ENCODE measurements at places on chromosomes 6 and 20.

GRCh38 chr6:156543431-156543830 lies 233.7 kb upstream of the ARID1B start:
- no peak for DNase-seq

DNA sequence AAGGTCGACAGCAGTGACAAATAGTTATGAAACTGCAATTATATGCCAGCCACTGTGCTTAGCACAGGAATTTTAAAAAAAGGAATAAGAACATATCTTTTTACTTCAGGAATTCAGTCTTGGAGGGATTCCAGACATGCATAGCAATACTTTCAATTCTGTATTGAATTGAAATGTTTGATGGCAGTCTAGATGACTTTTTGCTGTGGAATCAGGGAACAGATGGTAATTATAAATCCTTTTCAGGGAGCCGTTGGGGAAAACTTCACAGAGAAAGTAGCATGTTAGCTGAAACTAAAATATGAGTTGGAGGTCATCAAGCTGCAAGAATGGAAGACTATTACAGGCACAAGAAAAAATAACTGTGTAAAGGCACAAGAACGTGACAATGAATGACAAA lies 74.8 kb downstream of the IMPG1 start:
- DNase-seq, result no peak

DNA sequence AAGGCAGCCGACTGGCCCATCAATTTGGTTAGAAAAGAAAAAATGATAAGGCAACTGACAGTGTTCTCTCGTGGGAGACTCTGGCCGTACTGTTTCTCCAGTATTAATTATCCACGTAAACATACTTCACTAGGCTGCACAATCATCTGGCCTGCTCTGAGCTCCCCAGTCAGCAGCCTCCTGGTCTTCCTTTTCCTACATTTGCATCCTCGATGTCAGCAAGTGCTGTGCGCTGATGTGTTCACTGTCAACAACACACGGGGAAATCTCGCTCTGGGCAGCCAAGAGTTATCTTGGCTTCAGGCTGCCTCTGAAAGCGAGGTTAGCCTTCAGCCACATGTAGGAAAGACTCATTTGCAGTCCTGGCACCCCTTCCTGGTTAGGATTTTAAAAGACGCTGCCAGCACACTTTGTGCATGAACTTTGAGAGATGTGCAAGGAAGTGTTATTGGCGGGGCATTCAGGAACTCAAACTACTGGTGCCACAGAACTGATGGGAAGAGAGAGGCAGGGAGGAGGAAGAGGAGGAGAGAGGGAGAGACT lies 460.5 kb upstream of the ARID1B start:
- no peak for DNase-seq

DNA sequence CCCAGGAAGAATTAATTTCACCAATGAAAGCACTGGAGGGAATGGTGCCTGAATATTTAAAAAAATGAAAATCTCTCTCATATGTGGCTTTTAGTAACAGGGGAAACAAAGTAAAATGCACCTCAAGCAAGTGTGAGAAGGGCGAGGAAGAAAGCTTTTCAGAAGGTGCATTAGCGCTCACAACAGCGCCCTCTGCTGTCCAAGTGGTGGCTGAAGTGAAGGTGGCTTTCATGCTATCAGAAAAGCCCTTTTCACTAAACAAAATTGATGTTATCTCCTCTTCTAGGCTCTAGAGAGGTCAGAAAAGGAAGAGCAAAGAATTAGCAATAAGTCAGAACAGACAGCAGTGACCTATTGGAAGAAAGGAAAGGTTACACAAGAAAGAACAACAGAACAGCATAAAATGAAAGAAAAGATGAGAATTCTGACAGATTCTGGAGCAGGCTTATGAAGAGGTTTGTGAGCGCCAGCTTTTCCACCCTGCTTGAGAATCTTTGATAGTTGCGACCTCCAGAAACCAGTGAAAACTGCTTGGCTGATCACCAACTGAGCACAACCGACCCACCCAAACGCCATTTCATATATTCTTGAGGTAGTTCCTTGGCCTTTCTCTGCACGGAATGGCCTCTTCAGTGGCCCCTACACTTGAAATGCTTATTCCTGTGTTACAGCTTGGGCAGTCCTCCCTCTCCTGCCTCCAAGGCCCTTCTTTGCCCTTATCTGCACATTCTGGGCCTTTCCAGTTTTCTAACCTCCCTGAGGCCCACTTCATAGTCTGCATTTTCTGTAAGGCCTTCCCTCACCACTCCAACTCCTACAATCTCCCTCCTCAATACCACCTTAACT lies 45.3 kb downstream of the SMLR1 start:
- peak; percentile 39 for DNase-seq

- DNase-seq, result peak; percentile 93
Measured at GRCh38 chr6:2989332-2990247, 10.1 kb upstream of the NQO2 start.

- DNase-seq, result no peak
Measured at GRCh38 chr6:54074578-54075195, 36.6 kb upstream of the MLIP start.

DNA sequence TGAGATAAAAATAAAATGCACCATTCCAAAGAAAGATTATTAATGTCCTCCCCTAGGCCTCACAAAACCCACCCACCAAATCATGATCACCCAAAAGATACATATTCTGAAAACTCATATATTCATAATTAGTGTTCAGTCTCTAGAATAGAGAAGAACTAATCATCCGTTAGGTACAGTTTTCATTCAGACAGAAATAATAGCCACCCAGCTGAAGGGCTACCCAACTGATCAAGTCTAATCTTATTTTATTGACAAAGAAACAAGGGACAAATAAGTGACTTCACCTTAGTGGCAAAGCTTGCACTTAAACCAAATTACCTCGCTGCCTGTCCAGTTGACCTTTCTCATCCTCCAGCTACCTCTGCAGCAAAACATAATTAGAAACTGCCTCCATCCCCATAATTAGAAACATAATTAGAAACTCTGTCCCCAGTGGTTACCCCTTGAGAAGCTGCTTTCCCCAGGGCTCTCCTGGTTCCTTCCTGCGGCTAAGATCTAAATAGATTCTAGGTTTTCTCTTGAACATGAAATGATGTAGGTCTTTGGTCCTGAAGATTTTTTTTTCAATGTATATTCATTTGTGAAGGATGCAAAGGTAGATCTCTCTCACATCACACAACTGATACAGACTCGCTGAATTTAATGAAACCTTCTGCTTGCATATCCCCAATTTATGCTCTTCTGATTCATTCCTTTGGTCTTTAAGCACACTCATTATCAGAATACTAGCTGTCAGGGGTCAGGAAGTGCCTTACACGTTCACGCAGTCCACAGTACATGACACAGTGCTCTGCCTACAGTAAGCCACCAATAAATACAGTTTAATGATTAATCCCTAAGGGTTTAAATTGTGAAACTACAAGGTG lies 46.3 kb downstream of the HBS1L start:
- DNase-seq, result no peak

DNA sequence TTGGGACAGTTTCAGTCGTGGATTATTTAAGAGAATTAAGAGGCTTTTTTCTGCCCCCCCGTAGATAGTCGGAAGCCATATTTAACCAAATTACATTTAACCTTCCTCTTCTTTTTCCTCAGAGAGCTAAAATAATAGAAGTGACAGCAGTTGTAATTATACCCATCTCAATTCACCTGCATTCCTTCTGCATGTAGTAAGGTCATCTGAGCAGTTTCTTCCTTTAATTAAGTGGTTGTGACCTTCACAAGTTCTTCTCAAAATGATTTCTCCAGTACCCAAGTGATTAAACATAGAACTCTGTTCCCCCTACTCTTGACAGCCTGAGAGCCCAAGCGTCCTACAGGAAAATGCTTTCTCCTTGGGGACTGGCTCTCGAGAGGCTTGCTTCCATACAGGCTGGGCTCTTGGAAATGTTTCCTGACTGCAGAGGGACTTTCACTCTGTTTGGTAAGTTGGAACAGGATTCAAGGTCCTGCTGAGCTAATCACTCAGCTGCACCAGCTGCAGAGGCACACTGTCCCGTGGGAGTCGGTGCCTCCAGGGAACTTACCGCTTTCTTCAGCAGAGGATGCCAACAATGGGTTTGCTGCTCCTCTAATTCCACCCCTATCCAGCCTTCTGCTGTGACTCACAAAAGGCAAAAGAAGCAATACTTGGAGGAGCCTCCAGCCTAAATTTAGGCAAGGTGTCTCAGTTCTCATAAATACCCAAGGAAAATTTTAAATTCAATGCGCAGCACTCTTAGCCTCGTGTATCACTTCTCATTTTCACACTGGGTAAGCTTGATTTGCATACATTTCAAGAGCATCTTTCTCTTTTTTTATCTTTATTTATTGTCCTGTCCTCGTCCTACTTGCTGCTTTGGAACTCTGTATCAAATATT lies 414.9 kb downstream of the KIF16B start:
- no peak for DNase-seq

DNA sequence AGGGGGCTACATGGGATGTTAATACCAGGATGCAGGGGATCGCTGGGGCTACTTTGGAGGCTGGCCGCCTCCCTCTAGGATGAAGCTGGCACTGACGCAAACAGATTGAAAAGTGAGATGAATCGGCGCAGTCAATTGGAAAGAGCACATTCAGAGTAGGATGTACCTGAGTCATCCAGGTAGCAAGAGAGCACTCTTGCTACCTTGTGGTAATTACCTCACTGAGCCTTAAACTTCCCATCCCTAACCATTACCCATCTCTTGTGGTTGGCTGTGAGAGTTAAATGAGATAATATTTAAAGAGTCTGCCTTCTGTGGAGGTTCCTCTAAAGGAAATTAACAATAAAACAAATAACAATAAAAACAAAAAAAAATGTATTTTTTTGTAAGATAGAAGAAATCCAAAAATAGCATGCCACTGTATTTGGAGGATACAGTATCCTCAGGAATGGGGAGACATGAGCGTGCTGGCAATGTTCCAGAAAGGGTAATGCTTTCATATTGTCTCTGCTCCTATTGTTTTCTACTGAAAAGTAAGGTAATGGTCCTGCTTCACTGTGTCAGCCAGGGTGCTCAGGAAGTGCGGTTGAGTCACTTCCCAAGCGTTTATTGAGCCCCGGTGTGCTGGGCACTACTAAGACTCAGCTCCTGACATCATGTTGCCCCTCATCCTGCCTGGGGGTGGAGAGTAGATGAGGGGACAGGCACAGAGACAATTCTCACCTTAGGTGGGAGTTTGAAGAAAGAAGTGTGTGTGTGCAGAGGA lies 301.1 kb downstream of the EYA4 start:
- no peak for DNase-seq

- no peak for DNase-seq
Measured at GRCh38 chr6:146065690-146066089, 36.8 kb downstream of the GRM1 start.

- DNase-seq, result no peak
Measured at GRCh38 chr6:120779441-120779840, 554.8 kb downstream of the TBC1D32 start.

- DNase-seq, result no peak
Measured at GRCh38 chr6:40832691-40833090, 206.3 kb downstream of the UNC5CL start.

GRCh38 chr6:163533443-163533842 lies 118.9 kb downstream of the QKI start:
- DNase-seq, result no peak

DNA sequence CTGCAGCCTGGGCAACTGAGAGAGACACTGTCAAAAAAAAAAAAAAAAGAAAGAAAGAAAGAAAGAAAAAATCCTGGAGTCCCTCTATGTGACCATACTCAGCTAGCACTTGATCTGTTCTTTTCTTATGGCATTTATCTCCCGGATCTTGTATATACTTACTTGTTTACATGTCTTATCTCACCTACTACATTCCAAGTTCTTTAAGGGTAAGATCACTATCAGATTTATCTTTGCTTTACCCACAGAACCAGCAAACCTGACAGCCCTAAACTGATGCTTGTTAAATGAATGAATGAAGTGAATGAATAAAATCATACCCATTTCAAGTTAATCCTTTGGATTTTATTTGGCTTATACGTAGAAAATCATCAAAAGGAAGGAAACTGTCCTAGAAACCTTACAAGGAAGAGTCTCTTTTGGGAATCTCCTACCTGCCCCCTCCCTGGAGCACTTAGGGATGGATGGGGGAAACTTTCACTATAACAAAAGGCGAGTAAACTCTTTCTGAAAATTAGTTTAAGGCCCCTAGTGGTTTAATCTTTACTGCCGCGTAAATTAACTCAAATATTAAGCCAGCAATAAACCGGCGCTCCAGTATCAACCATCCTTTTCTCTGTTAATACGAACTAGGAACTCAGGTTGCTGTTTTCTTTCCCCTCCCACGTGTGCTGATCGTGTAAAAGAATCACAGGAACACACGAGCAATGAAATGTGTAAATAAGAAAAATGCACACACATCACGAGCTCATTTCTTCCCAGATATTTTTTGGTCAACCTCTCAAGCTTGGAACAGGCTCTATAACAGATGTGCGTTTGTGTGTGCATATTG lies 1.3 kb upstream of the UTRN start:
- no peak for DNase-seq

DNA sequence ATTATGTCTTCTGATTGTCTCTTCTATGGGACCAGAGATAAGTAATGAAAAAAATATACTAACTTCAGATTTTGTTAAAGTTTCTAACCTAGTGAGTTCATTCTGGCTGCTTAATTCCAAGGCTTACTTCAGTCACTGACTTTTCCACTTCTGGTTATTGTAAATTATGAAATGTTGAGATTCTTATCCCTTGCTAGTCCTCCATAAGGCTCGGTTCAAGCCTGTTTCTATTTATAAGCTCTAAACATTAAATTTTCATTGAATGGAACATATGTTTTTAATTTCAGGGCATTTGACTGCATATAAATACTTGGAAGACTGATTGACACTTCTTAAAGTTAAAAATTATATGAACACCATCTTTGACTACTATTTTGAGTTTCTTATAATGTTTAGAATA lies 23.6 kb upstream of the NKAIN2 start:
- DNase-seq, result no peak

DNA sequence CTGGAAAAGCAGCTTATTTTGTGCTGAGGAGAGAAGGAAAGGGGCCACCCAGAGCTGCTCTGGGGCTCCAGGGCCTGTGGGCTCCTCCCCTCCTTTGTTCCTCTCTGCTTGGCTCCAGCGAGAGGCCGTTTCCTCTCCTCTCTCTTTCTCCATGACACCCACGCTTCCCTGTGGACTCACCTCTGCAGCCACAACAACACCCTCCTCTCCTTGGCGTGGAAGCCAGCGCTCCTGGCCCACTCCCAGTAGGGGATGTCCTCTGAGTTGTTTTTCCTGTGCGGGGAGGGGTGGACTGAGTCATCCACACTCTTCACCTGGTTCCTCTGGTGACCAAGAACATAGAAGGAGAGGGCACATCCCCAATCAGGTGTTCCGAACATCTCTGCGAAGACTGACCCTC lies 4.9 kb upstream of the CDSN start:
- no peak for DNase-seq

DNA sequence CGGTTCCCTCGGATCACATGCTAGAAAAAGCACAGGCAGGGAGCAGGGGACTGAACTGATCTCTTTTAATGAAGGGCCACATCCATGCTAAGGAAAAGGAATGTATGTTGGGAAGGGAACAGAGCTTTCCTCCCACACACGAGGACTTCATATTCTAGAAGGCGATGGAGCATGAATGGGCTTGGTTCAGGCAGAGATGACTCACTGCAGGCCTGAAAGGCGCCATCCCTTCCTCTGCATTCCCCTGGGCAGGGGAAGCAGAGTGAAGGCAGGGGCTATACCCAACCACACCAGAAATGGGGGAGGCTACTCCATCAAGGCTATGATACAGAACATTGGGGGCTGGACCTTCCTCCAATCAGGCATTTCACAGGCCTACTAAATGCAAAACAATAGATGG lies 30.6 kb downstream of the ELMO2 start:
- DNase-seq, result no peak

GRCh38 chr6:75512591-75512990 lies 19.0 kb upstream of the FILIP1 start:
- DNase-seq, result no peak
